Esophagus squamous epithelium (tissue), 5 donors: ENCODE measurements at places on chromosomes 3 and 15.

DNA sequence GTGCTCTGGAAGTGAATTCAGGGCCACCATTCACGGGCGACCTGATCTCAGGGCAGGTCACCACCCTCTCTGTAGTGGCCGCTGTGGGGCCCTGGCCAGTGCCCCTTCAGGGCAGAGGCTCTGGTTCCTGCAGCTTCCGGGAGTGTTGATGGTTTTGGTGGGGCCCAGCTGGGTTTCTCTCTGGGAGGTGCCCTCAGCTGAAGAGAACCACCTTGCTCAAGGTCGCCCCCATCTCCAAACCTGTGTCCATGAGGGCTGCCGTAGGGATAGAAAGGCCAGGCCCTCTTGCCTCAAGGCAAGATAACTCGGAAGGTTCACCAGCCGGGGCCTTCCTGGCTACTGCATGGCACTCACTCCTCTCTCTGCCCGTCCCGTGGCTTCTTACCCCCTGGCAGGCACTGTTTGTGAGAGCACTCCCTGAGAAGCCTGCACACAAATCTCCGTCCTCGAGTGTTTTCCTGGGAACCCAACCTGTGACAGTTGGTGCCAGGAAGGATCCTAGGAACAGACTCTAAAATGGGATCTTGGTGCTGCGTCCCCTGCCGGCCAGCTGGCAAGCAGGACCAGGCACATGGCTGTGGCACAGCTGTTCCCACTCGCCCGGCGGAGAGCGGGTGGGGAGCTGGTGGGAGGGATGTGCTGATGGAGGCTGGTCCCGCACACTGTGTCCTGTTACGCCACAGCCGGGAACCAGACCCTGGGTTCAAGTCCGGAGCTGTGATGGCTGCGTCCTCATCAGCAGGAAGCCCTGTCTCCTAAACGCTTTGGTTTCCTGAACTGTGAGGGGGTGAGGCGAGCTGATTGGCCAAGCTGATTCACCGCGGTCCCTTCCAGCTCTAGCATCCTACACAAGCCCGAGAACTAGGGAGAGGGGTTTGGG is 23.2 kb upstream of the PIGZ start:
- H3K4me1 ChIP-seq, result no peaks in the 10 kb centered on the region
- H3K4me3 ChIP-seq, result no peak overlapping the region
- H3K36me3 ChIP-seq, result no peaks in the 10 kb centered on the region
- no peaks in the 10 kb centered on the region for H3K27me3 ChIP-seq

GRCh38 chr3:197328198-197328597 is 29.8 kb upstream of the DLG1 start:
- no peak overlapping the region for H3K27ac ChIP-seq
- H3K4me3 ChIP-seq, result no peak overlapping the region
- H3K36me3 ChIP-seq, result no peaks in the 10 kb centered on the region

DNA sequence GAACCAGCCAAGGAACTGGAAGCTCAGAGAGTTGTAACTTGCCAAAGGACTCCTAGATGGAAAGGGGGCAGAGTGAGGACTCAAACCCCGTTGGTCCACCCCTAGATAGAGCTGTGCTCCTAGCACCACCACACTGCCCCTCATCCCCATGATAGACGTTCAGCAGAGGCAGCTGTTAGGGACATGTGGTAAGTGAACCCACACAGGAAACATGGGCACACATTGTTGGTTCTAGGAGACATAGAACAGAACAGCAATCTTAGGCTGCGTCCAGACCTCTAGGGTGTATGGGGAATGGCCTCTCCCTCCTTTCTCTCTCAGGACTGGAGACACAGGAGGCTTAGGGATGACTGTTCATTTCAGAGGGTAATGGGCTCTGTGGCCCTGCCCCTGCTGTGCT is 102.7 kb downstream of the ANP32A start:
- H3K4me3 ChIP-seq, result no peak overlapping the region
- no peaks in the 10 kb centered on the region for H3K36me3 ChIP-seq
- no peaks in the 10 kb centered on the region for H3K27me3 ChIP-seq
- H3K27ac ChIP-seq, result no peak overlapping the region

- H3K4me1 ChIP-seq, result peaks cover 11% of the 10 kb centered on the region
- H3K36me3 ChIP-seq, result no peaks in the 10 kb centered on the region
- no peaks in the 10 kb centered on the region for H3K27me3 ChIP-seq
- H3K27ac ChIP-seq, result no peak overlapping the region
- H3K4me3 ChIP-seq, result peak overlapping the region; percentile 29
- no peak for DNase-seq
Observed at GRCh38 chr3:181839916-181840297, 128.2 kb downstream of the SOX2 start.

DNA sequence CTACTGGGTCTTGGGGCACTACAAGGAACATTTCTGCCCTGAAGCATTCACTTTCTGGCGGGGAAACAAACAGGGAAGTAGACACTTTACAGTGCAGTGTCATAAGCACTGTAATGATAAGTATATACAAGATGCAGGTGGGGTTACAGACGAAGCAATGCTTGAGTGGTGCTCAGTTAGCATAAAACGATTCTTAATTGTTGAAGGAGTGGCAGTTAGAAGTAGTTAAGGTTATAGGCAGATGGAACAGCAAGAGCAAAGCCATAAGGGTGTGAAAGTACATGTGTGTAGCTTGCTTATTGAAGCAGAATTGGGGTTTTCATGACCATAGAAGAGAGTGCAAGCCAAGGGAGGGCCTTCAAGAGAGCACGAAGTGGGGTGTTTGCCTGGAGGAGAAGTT is 46.2 kb downstream of the SLC25A26 start:
- H3K4me3 ChIP-seq, result no peak overlapping the region
- H3K27me3 ChIP-seq, result no peaks in the 10 kb centered on the region
- no peaks in the 10 kb centered on the region for H3K4me1 ChIP-seq
- H3K36me3 ChIP-seq, result no peaks in the 10 kb centered on the region
- no peak overlapping the region for H3K27ac ChIP-seq
- DNase-seq, result no peak

- H3K4me1 ChIP-seq, result no peaks in the 10 kb centered on the region
- no peak overlapping the region for H3K4me3 ChIP-seq
- no peaks in the 10 kb centered on the region for H3K36me3 ChIP-seq
- H3K27ac ChIP-seq, result no peak overlapping the region
Observed at GRCh38 chr3:5429517-5429890, 242.0 kb downstream of the EDEM1 start.

DNA sequence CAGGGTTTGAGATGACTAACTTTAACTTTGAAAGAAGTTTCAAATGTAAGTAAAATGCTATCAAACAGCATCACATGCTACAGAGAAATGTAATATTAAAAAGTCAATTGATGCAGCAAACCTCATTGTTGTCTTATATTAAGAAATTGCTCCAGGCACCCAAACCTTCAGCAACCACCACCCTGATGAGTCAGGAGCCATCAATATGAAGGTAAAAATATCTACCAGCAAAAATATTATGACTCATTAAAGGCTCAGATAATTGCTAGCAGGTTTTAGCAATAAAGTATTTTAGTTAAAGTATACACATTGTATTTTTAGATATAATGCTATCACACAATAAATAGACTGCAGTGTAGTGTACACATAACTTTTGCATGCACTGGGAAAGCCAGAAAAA is 746.3 kb downstream of the ZPLD1 start:
- no peaks in the 10 kb centered on the region for H3K36me3 ChIP-seq
- H3K27me3 ChIP-seq, result no peaks in the 10 kb centered on the region
- DNase-seq, result no peak
- no peaks in the 10 kb centered on the region for H3K4me1 ChIP-seq

DNA sequence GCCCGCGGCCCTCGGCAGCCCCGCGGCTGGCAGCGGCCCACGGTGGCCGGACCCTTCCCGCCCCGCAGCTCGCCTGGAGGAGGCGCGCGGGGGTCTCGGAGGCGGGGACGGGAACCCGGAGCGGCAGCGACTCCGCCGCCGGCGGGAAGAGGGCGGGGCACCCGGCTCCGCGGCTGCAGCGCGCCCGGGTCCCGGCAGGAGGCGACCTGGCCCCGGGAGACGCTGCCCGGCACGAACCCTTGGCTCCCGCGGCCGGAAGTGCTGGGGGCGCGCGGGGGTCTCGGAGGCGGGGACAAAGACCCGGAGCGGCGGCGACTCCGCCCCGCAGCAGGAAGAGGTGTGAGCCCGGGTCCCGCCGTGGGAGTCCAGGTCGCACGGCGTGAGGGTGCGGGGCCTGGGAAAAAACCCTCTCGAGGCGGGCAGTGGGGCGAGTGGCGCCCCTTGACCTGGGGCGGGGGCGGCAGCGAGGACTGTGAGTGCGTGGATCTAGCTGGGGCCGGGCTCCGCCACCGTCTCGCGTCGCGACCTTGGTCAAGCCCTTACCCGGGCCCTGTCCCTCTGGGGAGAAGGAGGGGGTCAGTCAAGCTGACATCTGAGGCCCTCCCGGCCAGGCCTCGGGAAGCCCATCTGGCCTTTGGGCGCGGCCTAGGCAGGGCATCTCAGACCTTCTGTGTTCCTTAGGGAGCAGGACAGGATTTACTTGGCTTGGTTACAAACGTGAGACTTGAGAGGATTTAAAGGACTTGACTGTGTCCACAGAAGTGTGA is at the start of gene CIB2:
Gene CIB2, minus strand, starts transcription at position 151 of the 767 bp plus-strand sequence. CDS start 230 bp downstream, outside the sequence.
- H3K36me3 ChIP-seq, result no peaks in the 10 kb centered on the region
- no peaks in the 10 kb centered on the region for H3K27me3 ChIP-seq
- peaks cover 18% of the 10 kb centered on the region for H3K4me1 ChIP-seq

DNA sequence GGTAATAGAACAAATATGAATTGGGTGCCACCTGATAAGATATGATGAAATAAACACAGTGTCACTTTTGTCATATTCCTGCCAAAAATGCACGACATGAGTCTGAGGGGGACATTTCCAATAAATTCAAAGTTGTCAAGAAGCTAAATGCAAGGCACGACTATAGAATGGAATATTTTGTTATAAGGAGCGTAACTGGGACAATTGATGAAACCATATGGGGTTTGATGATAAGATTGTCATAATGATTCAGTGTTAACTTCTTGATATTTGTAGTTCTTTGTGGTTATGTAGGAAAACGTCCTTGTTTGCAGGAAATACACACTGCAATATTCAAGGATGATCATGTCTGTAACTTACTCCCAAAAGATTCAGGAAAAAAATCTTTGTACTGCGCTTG is 163.3 kb downstream of the MEX3B start:
- no peaks in the 10 kb centered on the region for H3K27me3 ChIP-seq
- no peak overlapping the region for H3K27ac ChIP-seq
- no peak for DNase-seq

DNA sequence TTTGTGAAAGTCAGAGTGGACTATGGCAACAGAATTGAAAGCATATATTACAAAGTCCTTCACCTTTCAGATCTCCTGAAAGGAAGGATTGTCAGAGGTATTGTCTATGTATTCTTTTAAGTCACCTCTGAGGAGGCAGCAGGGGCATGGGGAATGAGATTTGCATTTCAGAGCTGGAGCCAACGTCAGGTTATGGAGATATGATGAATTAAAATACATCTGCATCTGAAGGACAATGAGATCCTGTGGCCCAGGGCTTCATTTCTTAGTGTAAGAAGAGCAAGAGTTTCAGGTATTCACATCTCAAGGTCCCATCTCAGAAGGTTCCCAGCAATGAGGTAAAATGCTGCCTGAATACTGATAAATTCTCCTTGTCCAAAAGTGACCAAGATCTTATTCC is 695.8 kb downstream of the TUSC7 start:
- no peak for DNase-seq
- H3K4me3 ChIP-seq, result no peak overlapping the region
- no peaks in the 10 kb centered on the region for H3K36me3 ChIP-seq
- H3K27ac ChIP-seq, result no peak overlapping the region
- H3K27me3 ChIP-seq, result no peaks in the 10 kb centered on the region

DNA sequence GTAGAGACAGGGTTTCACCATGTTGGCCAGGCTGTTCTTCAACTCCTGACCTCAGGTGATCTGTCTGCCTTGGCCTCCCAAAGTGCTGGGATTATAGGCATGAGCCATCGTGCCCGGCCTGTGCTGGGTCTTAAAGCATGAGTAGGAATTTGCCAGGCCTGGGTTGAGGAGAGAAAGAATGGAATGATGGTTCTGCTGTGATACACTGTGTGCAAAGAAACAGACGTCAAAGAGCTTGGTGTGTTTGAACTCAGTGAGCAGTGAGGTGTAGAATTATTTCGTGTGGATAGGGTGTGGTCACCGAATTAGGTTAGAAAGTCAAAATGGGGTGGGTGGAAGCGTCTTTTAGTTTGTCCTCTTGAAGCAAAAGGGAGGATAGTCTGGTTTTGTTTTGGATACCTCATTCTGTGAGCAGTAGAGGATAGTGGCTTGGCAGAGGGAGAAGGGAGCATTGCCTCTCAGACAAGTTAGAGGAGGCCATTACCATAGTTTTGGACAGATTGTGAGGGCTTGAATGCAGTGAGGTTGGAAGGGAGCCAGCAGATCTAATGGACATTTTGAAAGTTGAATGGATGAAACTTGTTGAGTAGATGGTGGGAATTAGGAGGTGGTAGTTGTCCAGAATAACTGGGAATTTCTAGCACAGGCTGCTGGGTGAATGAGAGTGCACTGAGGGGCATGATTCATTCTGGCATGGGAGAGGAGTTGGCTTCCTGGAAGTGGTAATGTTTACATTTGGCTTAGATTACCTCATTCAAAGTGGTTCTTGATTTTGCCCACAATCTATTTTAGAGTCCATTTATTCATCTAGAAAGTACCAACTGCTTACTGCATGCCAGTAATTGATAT is 27.2 kb downstream of the AKAP13 start:
- peak overlapping the region; percentile 69 for H3K27ac ChIP-seq
- H3K4me1 ChIP-seq, result peaks cover 23% of the 10 kb centered on the region
- no peaks in the 10 kb centered on the region for H3K27me3 ChIP-seq

GRCh38 chr3:1348547-1348946 is 255.7 kb downstream of the CNTN6 start:
- H3K27ac ChIP-seq, result no peak overlapping the region
- no peaks in the 10 kb centered on the region for H3K36me3 ChIP-seq
- no peaks in the 10 kb centered on the region for H3K4me1 ChIP-seq
- DNase-seq, result no peak

DNA sequence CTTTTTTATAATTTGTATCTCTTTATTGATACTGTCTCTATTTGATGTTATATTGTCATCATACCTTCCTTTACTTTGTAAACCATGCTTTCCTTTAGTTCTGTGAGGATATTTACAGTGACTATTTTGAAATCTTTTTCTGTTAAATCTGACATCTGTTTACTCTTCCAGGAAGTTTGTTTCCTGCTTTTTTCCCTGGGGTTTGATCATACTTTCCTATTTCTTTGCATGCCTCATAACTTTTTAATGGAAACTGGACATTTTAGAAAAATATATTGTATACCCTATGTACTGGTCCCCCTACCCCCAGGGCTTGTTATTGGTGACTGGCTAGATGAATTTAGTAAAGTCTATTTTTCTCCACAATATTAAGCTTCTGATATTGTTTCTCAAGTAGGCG is 115.1 kb downstream of the C3orf70 start:
- H3K27me3 ChIP-seq, result no peaks in the 10 kb centered on the region
- peaks cover 19% of the 10 kb centered on the region for H3K36me3 ChIP-seq
- no peak overlapping the region for H3K4me3 ChIP-seq
- no peak for DNase-seq
- no peaks in the 10 kb centered on the region for H3K4me1 ChIP-seq
- no peak overlapping the region for H3K27ac ChIP-seq

- H3K27me3 ChIP-seq, result no peaks in the 10 kb centered on the region
- peaks cover 31% of the 10 kb centered on the region for H3K4me1 ChIP-seq
- no peak overlapping the region for H3K4me3 ChIP-seq
- H3K27ac ChIP-seq, result no peak overlapping the region
- H3K36me3 ChIP-seq, result no peaks in the 10 kb centered on the region
- DNase-seq, result no peak
Observed at GRCh38 chr15:40512440-40512839, 41.7 kb downstream of the CHST14 start.
